ENCODE measurements at places on chromosomes 5 and 9.

DNA sequence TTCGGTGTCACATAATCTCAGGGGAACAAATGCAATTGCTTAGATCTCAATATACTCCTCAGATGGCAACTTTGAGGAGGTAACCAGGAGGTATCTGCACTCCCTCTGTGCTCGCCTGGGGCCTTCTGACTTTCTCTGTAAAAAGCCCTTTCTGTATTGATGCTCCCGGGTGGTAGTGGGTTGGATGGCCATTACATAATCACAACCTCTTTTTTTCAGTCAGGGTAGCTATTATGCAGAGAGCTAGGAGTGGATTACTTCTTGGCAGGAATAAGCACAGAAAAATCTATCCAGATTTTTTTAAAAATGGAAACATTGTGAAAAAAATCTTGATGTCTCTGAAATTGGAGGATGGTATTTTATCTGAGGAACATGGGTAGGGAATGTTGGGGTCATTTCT, 116.6 kb downstream of the SH3GL2 start:
- no peak for DNase-seq

GRCh38 chr9:22654833-22655232, 208.2 kb downstream of the DMRTA1 start:
- no peak for DNase-seq

DNA sequence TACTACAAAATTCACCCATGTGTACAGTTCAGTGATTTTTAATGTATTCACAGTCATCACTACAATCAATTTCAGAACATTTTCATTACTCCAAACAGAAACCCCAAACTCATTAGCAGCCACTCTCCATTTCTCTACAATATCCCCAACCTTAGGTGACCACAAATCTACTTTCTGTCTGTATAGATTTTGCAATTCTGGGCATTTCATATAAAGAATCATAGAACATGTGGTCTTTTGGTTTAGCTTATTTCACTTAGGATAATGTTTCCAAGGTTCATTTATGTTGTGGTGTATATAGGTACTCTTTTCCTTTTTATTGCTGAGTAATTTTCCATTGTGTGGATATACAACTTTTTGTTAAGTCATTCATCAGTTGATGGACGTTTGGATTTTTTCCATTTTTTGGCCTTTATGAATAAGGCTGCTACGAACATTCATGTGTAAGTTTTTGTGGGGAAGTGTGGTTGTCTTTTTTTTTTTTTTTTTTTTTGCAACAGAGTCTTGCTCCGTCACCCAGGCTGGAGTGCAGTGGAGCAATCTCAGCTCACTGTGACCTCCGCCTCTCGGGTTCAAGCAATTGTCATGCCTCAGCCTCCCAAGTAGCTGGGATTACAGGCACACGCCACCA, 54.5 kb downstream of the DOCK8 start:
- no peak for DNase-seq

DNA sequence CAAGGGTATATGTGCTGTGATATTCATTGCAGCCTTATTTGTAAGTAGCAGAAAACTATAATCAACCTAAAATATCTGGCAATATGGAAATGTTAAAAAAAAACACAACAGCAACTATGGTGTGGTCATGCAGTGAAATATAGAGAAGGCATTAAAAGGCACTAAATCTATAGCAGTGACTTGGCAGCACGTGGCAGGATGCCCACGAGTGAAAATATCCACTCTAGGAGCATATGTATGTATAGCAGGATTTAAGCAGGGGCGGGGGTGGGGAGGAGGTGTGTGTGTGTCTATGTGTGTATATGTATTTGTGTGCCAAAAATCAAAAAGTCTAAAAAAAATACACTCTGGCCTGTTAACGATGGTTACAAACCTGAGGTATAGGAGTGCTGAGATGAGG, 115.6 kb downstream of the RPS23 start:
- no peak for DNase-seq

DNA sequence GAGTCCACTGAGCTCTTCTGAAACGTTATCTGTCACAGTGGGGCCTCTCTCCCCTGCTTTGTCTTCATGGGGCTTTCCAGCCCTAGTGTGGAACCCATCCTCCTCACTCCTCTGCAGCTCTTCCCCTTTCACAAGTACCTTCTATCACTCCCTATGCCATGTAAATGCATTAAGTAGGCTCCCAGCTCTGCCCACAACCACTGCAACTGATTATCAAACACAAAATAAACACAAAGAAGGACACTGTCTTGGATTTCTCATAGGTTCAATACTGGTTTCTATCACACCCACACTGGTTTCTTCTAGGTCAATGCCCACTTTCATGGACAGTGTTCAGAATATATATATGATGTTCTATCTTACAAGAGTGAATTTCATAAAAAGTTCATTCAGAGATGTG, 139.4 kb downstream of the GNAQ start:
- DNase-seq: no peak

GRCh38 chr9:109101202-109101595, 18.5 kb downstream of the TMEM245 start:
- no peak for DNase-seq

GRCh38 chr9:121871431-121872025, 220.1 kb downstream of the DAB2IP start:
- no peak for DNase-seq

DNA sequence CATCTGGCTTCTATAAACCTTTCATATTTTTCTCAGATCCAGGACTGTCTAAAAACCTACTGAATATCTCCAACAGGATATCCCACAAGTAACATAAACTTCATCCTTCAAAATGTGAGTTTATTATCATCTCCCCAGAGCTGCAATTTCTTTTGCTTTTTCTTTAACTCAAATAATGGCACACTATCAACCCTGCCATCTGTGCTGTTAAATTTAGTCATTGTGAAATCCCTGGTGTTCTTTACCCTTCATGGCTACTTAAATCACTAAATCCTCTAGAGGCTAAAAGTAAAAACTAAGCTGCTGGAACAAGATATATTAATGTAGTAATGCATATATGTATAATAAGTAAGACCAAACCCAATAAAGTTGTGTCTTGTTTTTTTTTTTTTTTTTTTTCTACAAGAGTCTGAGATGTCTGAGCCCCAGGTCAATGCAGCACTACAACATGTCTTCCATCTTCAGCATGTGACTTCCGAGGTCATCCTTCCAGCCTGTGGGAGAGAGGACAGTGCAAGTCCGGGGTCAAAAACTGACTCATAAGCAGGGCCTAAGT, 362.9 kb downstream of the ADGRV1 start:
- DNase-seq: no peak

DNA sequence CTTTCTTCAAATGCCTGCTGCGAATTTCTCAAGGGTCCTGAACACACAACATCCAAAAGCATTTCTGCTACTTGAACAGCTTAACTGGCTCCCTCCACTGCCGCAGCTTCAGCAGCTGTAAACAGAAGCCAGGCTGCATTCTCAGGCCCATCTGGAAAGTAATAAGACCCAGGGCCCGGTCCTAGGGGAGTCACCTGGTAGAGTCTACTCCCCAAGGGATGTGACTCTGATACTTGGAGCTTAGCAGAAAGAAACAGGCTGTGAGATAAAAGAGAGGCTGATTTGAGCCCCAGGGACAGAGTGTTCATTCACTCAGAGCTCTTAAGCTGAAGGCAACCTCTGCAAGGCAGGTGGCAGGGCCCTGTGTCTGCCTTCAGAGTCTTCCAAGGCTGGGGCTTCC, 356.8 kb downstream of the SPOCK1 start:
- no peak for DNase-seq

DNA sequence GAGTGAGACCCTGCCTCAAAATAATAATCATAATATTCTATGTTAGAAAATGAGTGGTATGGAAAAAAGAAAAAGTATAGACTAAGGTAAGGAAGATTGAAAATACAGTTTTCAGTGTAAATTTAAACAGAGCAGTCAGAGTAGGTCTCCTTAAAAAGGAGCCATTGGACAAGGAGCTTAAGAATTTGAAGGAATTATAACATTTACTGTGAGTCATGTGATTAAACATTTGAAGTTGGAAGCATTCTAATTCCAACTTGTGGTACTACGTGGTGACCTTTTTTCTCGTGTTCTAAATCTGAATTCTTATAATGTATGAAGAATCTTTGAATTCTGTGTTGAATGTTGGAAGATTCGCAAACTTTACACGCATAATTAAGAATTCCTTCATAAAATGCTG, 39.3 kb upstream of the TMEM171 start:
- no peak for DNase-seq

DNA sequence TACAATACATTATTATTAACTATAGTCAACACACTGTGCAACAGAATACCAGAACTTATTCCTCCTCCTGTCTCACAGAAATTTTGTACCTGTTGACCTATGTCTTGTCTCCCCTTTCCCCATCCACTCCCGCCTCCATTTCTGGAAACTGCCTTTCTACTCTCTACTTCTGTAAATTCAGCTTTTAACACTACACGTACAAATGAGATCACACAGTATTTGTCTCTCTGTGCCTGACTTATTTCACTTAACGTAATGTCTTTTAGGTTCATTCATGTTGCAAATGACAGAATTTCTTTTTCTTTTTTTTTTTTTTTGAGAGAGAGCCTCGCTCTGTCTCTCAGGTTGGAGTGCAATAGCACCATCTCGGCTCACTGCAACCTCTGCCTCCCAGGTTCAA, 19.5 kb downstream of the MEF2C start:
- DNase-seq: no peak

DNA sequence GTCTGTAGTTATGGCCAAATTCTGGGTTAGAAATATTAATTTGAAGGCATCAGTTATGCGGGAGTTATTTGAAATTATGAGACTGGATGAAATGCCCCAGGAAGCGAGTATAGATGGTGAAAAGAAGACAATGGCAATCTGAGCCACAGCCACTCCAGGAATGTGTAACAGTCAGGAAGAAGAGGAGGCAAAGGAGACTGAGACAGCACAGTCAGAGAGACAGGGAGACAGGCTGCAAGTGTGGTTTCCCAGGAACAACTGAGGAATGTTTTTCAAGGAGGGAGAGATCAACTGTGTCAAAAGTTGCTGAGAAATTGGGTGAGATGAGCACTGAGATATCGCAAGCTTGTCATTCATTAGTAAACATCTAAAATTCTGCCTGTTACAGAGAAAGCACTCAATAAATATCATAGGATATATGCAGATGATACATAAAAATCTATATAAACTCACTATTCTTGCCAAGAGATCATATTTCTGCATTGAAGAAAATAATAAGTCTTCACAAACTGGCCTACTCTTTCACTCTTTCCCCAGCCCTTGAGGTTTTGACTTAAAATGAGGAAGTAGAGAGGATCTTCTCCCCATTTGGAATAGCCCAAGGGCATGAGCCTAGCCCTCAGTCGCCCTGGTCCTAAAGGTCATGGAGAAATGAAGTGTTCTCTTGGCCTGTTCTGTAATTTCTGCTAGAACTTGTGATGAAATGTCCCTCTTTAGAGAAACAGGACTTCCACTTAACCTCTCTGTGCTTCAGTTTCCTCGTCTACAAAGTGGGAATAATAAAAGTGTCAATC, 48.5 kb upstream of the RLN1 start:
- DNase-seq: no peak

DNA sequence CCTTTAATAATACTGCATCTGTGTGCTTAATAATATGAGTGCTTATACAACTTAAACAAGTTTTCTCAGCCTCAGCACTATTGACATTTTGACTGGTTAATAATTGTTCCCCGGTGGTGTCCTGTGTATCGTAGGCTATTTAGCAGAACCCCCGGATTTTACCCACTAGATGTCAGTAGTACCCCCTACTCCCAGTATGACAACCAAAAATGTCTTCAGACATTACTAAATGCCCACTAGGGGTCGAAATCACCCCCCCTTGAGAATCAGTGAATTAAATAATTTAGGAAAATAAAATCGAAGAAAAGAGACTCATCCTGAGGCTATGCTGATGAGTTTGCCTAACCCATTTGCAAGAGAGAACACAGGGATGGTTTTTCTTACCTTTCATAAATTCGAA, 166.3 kb downstream of the ATP10B start:
- no peak for DNase-seq

DNA sequence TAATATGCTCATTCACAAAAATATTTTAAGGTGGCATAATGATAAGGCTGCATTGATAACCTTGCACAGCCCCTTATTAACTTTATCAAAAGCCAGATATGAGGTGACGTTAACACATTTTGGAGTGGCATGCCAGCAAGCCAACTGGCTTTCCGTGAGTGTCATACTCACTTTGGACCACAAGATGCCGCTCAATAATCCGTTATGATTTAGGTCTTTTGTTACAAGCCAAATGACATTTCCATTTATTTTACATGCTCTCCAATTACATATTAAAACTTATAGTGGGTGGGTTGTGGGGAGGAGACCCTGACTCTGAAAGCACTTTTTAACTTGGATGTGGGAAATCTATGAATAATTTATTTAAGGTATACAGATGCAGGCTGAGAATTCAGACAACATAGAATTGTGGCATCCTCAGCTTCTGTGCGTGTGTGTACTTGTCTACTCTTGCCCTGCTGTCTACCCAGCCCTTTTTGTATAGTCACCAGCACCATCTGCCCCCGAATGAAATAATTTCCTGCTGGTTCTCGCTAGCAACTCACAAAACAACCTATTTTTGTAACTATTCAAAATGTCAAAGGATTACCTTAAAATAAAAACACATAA, 305.1 kb downstream of the PSAT1 start:
- no peak for DNase-seq

DNA sequence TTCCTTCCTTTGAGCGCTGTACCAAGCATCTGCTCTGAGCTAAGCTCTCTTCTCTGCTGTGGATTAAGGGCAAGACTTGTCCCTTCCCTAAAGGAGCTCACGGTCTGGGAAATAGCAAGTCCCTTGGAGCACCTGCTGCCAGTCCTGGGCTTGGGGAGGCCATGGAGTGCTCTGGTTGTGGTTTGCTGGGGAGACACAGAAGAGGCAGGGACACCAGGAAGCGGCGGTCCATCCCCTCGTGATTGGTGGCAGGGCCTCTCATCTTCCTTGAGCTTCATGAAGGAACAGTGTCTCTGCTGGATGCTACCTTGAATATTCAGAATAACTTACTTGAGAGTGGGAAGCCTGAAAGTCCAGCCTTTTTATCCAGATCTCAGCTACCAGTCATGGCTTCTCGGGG, 35.3 kb downstream of the COL5A1 start:
- no peak for DNase-seq

- DNase-seq: no peak
These were observed 261.2 kb upstream of the PIK3R1 start for GRCh38 chr5:67954351-67954750.

GRCh38 chr9:19469271-19469670, 60.5 kb downstream of the ACER2 start:
- no peak for DNase-seq
